ENCODE measurements at places on chromosomes 7 and 10.

GRCh38 chr10:15780353-15781135, 60.8 kb upstream of the ITGA8 start:
- DNase-seq, result no peak

- no peak for DNase-seq
These were observed 21.9 kb downstream of the BNIP3 start for GRCh38 chr10:131959841-131960240.

DNA sequence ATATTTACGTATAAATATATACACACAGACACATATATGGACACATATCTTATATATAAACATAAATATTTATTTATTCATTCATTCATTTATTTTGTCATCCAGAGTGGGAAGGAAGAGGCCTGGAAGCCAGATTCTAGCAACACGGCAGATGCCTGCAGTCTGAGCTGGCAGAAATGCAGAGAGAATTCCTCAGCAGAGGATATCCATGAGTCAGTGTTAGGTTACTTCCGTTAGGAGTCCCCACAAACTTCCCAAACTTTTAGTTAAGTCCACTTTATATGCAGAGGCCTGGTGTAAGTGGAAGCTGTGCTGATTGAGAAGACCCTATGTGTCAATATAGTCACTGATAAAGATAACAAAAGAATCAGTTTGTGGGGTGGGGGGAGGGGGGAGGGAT, 89.6 kb downstream of the PPP1R17 start:
- no peak for DNase-seq

GRCh38 chr7:43201912-43202311, 89.5 kb downstream of the HECW1 start:
- no peak for DNase-seq

GRCh38 chr10:23824822-23825221, 384.1 kb upstream of the KIAA1217 start:
- DNase-seq, result no peak

- DNase-seq, result no peak
These were observed 102.3 kb upstream of the PPP1R3A start for GRCh38 chr7:114021135-114021534.

DNA sequence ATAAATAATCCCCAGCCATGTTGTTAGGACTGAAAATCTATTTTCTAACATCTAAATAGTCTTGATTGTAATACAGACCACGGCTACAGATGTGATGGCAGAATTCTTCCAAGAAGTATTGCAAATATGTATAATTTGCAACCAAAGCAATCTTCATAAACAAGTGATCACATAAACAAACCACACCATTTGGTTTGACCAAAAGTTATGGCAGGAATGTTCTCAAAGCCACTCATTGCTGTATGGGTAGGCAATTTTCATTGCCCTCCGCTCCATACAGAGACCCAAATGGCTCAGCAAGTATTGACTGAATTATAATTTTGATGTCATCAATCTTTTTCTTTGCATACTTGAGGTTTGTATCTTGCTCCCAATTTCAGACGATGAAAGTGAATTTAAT, 19.0 kb upstream of the RHOBTB1 start:
- no peak for DNase-seq

DNA sequence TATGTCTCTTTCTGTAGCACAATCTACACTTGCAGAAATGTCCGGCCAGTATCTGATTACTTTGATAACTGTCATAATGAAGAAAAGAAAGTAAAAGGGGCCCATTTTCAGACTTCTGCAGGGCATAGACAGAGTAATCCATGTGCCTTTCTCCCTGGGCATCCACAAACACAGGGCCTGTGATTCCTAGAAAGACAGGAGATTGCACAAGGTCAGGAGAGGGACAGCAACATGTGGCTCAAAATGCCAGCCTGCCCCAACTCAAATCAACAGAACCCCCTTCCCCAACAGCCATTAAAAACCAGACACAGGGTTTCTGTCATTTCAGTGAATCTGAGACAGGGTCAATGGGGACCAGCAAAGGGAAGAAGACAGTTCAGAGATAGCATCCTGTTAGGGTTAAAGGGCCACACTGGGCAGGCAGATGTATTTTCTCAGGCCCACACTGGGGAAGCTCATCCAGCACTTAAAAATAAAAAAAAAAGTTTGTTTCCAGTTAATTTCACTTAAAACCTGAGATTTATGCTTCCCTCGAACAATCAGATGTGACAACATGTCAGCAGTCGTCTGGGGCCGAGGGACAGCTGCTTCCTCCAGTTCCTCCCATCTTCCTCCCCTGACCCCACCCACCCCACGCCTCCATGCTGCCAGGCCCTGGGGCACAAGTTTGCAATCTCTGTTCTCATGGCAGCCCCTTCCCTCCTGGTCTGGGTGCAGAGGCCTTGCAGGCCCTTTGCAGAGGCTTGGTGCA, 30.7 kb upstream of the ACSL5 start:
- DNase-seq, result no peak

GRCh38 chr10:114172776-114173602, 1.0 kb downstream of the CCDC186 start:
- no peak for DNase-seq

DNA sequence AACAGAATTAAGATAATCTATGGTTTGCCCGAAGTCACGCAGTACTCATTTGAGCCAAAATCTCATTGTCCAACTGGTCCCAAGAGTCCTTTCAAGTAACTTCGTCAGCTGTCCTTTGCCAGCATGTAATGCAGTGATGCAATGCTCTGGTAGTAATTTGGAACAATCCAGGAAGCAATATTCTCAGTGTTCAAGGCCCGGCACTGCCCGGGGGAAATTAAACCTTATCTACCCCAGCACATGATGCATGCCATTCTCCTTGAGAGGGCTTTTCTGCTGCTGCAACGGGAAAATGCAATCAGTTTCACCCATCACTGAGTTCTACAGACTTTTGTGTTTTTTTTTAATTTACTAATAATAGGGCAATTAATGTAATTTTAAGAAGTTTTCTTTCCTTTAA, 77.6 kb upstream of the NME8 start:
- DNase-seq, result no peak

GRCh38 chr7:136807598-136807997, 60.9 kb upstream of the CHRM2 start:
- no peak for DNase-seq

DNA sequence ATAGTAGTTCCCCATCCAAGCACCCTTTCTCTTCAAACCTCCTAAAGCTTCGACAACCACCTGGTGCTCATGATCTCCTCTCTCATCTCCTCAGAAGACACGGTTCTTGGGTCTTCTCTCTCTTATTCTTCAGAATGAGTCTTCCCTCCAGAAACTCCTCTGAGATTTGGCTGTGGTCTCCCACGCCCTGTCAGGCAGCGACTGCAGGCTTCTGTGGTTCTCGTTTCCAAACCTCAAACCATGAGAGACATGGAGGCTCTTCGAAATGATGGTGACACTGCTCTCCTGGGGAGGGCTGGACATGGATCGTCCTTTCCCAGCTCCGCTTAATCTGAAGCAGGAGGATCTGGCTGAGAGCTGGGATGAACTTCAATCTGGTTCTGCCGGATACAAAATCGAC, 78.6 kb upstream of the PITRM1 start:
- DNase-seq, result no peak

- DNase-seq, result no peak
These were observed 186.7 kb upstream of the PLXDC2 start for GRCh38 chr10:19629567-19629966.

GRCh38 chr7:154568346-154568745, 434.6 kb downstream of the PAXIP1 start:
- DNase-seq, result no peak

DNA sequence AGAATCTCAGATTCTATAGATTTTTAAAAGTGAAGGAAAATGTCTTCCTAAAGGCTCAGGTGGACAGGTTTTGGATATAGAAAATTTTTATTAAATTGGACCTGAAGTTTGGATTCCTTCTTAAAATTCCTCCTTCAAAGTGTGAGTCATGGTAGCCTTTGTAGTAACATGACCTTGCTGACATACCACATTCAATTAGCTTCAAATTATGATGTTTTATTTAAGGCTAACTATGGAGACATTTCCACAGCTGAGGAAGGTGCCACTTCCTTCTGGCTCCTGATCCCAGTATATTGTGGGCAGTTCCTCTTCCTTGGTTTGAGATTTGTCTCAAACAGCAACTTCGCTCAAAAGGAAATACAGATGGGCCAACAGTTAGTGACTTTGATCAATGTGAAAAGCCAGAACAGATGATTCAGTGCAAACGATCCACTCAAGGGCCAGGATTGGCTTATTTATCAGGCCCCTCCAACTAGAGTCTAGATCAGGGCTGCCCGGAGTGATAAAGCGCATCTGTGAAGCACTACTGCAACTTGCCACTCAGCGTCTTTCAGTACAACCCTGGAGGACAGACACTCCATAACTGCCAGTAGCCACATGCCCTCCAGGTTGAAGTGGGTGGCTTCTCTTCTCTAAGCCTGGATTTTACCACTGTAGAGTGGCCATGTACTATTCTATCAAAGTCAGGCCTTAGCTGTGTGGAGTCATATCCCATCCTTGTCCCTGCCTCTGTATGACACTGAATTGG, 573.5 kb downstream of the KIF20B start:
- DNase-seq, result no peak

GRCh38 chr7:5793361-5794072, 12.1 kb upstream of the RNF216 start:
- no peak for DNase-seq

DNA sequence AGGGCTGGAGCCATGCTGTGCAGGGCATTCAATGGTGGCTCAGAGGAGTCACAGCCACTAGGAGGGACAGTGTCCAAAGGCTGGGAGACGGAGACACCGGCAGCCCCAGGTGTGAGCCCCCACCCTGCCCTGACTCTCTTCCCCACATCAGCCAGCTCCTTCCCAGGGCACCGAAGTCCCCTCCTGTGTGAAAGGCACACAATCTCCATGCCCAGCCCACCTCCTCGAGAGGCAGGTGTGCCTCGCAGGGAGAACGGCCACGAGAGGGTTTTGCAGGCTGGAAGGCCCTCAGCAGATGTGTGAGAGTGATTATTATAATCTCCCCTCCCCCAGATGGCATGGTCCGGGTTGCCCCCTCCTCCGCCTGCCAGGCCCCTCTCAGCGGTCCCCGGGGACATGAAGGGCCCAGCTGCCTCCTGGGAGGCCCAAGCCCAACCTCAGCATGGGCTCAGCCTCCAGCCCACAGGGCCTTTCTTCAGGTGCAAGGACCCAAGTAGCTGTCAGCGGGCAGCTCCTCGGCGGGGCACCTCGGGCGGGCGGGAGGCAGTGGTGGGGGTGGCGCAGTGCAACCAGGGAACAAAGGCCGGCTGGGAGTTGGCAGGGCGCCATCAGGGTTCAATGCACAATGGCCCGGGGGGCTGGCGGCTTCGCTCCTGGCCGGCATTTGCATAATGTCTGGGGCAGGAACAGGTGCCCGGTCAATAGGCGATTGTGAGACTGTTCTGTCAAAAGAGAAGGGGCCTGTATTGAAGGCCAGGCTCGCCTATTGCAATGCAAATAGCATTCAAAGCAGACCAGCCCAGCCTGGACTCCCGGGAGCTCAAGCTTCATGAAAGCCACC, 155.3 kb upstream of the ZMIZ1 start:
- DNase-seq, result no peak

DNA sequence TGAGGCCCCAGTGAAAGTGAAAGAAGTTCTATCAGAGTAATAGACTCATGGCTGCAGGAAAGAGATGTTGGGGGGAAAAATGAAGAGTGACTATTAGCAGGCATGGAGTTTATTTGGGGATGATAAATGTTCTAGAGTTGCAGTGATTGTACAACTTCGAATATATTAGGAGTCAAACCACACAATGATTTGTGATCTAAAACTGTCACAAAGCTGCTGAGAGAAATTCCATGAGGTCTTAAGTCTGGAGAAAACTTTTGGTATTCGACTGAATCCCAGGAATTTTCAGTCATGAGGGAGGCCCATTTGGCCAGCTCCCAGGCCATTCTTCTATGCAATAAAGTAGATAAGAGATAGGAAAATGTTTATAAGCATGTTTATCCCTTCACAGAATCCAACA, 55.9 kb upstream of the UNC5B start:
- DNase-seq, result no peak

DNA sequence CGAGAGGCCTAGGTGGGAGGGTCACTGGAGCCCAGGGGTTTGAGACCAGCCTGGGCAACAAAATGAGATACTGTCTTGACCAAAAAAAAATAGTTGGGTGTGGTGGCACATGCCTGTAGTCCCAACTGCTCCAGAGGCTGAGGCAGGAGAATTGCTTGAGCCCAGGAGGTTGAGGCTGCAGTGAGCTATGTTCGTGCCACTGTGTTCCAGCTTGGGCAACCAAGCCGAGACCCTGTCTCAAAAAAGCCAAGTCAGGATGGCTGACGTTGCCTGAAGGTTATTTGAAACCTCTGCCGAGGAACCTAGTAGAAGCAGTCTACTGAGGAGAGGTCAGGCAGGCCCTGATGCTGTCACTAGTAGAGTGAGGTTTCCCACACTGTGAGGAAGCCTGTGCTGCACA, 22.8 kb downstream of the DNAJB6 start:
- no peak for DNase-seq

DNA sequence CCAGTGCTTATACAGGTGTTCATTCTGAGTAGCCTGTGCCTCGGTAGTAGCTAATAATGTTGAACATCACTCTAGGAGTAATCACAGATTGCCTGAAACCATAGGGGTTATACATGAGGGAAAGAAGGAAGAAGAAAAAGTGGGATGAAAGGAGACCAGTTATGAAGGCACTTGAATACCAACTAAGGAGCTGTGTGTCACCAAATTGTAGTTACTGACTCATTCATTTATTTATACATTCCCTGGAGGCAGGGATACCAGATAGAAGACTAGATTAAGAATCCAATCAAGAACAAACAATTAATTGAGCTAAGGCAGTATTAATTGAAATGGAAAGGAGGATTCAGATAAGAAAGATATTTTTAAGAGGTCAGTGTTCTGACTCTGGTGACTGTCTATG, 129.6 kb upstream of the PRPS1L1 start:
- DNase-seq, result no peak

- no peak for DNase-seq
These were observed 886.1 kb downstream of the SORCS1 start for GRCh38 chr10:106278383-106278782.

- no peak for DNase-seq
These were observed 688.9 kb upstream of the POT1 start for GRCh38 chr7:125618516-125618915.

DNA sequence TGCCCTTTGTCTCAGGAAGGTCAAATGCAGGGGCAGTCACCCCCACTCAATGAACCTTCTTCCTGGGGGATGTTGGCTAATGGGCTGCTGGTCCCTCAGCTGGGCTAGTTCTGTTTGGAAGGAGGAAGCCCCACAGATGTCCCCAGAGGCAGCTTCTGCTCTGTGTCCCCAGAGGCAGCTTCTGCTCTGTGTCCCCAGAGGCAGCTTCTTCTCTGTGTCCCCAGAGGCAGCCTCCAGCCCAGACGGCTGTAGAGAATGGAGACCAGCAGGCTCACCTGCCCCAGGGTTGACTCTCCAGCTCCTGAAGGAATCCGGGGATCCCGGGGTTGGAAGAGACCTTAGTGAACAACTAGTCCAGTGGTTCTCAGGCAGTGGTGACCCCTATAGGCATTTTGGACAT, 62.5 kb upstream of the LEP start:
- DNase-seq, result no peak

DNA sequence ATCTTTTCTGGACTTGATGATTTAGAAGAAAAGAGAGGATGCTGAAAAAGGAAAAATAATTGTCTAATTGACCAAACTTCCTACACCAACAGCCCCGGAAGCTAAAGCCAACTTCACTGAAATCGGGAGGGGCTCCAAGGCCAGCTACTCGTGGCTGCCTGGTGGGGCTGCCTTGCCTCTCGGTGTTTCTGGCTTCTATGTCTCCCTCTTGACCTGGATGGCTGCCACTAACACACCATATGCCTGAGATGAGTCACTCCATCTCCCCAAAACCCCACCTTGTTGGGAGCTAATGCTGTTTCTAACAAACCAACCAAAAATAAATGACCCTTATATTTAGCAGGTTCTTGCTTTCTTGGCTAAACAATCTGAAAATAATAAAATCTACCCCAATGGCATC, 87.6 kb upstream of the AFAP1L2 start:
- no peak for DNase-seq

Measured in progenitor cell of endocrine pancreas (in vitro differentiated cells).